ENCODE measurements at places on chromosomes 5 and 9.

- no peak for DNase-seq
Measured at GRCh38 chr5:113598150-113598549, 84.7 kb downstream of the YTHDC2 start.

GRCh38 chr5:75623846-75624245 is 12.6 kb downstream of the ANKDD1B start:
- DNase-seq, result no peak

- no peak for DNase-seq
Measured at GRCh38 chr9:96008502-96009222, 133.2 kb downstream of the ERCC6L2 start.

DNA sequence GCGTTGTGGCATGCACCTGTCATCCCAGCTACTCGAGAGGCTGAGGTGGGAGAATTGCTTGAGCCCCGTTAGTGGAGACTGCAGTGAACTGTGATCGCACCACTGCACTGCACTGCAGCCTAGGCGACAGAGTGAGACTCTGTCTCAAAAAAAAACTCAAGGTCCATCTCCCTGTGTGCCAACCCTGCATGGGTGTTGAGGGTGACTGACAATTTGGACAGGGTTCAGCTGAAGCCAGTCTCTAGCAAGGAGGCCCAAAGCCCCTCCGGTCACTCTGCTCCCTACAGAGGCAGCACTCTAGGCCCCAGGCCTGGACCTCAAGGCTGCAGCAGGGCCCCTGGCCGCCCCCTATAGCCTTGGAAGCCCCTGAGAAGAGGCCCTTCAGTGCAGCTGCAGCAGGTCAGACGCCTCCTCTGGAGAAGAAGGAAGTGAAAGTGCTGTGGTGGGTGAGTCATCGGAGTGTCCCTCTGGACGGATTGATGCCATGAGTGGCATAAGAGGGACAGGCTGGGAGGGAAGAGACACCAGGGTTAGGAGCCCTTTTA is 39.2 kb upstream of the NEK6 start:
- no peak for DNase-seq

DNA sequence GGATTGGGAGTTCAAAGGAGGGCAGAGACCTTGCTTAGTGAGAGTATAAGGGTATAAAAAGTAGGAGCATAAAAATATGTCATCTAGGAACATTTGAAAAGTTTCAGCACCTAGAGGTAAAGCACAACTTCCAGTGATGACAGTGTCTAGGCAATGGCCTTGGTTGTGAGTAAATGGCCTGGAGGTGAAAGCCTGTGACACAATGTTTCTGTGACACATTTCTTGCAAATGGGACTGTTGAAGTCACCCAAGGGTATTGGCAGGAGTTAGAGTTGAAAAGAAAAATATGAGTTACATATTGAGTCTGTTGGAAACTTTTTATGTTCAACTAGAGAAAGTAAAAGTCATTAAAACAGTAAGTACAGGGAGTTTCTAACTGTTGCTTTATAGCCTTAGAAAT is 14.8 kb downstream of the C5orf47 start:
- DNase-seq, result no peak

- DNase-seq, result no peak
Measured at GRCh38 chr9:75683591-75683990, 206.9 kb upstream of the PCSK5 start.

GRCh38 chr9:81303658-81304057 is 385.7 kb downstream of the TLE1 start:
- DNase-seq, result no peak

GRCh38 chr9:69019808-69020207 is 5.9 kb upstream of the PRKACG start:
- DNase-seq, result peak; percentile 13

DNA sequence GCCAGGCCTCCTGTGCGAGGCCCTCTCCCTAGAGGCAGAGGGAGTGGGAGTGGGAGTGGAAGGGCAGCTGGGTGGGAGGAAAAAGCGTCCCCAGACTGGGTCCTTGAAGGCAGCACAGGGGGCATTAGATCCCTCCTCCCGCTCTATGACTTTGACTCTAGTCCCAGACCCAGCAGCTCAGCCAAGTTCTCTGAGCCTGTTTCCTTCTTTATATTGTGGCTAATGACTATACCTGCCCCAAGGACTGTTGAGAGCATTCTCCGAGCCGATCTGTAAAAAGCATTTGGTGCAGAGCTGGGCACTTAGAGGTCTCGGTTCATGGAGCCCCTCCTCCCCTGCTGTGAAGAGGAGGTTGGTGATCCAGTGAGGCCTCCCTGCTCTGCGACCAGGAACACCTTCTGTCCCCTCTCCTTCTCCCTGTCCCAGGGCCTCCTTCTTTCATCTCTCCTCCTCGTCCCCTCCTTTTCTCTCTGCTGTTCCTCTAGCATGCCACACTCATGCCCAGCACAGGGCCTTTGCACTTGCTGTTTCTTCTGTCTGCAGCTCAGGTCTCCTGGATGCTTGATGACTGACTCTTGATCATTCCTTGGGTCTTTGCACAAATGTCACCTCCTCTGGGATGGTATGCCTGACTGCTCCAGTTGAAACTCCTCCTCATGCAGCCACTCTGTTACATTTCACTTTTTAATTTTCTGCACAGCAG is 23.4 kb upstream of the PSD2 start:
- DNase-seq, result no peak

DNA sequence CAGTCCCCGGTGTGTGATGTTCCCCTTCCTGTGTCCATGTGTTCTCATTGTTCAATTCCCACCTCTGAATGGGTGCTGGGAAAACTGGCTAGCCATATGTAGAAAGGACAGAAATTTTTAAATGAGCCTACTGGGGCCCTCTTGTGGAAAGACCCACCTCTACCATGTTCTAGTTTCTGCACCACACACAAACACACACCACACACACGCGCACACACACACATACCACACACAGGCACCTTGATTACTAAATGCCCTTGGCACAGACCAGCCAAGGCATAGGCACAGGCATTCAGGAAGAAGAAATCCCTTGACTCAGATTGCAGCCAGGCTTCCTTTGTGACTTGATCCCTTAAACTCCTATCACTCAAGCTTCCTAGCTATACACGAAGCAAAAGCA is 60.5 kb downstream of the SIL1 start:
- no peak for DNase-seq

GRCh38 chr5:92460505-92460904 is 1077.4 kb upstream of the ARRDC3 start:
- DNase-seq, result no peak

- no peak for DNase-seq
Measured at GRCh38 chr5:35354751-35355150, 124.5 kb upstream of the PRLR start.

Measured in stimulated activated CD4-positive, alpha-beta T cell treated with anti-CD3 and anti-CD28 coated beads, Interleukin-4, amount 100 ng/mL, for 4 hours (primary cell).